ENCODE measurements at places on chromosomes 11 and 22. TPM values are rescaled to one million over a fixed set of nuclear protein-coding genes. Genes with fewer than 3 reads are reported as not detected.

GRCh38 chr11:76770642-76771445, 12.3 kb upstream of the TSKU start:
- DNase-seq = no peak

DNA sequence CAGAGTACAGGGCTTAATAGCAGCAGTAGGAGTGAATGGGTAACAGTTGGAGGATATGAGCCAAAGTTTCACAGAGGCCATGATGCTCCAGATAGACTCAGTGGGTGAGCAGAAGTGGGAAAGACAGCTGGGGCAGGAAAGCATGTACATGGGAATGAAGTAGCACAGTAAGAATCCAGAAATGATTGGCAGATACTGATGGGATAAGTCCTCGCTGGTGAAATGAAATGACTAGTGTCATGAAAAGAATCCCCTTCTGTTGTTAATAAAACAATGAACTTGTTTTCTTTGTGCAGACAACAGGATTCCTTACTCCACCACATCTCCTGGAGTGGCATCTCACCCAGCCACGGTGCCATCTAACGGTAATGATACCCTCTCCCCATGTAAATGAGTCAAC, 17.4 kb upstream of the PANX1 start:
- DNase-seq = no peak

DNA sequence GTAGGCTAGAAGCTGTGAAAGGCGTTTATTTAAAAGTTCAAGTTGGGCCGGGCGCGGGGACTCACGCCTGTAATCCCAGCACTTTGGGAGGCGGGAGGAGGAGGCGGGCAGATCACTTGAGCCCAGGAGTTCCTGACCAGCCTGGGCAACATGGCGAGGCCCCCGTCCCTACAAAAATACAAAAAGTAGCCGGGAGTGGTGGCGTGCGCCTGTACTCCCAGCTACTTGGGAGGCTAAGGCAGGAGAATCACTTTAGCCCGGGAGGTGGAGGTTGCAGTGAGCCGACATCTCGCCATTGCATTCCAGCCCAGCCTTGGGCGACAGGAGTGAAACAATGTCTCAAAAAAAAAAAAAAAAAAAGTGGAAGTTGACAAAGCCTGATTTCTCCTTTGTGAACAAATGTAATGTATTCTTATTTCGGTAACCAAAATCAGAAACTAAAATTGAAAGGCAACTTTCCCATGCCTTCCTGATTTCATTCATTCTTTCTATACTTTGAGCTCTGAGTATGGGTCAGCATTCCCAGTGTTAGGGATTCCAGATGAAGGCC, 825 bp downstream of the PTPMT1 start:
- DNase-seq = no peak

DNA sequence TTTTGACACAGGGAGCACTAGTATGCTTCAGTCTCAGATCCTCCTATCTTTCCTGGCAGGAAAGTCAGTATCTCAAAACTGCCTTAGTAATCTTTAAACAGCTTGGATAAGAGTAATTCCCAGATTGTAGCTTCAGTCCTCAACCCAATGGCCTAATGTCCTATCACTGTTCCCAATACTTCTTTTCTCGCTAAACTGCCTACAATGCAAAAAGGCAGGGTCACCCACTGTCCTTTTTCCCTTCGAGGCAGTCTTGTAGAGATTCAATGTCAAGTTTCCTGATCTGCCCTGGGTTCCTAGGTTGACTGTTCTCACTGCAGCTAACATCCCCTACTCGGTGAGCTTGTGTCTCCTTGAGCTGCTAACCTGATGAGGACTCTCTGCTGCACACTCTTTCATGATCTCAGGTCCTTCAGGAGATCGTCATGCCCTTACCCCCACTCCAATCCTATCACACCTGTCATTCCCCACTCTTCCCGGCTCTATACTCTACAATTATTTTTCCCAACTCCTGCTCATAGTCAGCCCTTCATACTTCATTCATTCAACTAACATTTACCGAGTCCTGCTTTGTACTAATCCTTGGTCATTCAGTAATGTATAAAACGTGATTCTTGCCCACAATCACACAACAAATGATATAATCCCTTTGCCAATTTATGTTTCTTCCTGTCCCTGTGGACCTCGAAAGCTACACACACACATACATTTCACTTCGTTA, 904 bp downstream of the C2CD3 start:
- DNase-seq = no peak

DNA sequence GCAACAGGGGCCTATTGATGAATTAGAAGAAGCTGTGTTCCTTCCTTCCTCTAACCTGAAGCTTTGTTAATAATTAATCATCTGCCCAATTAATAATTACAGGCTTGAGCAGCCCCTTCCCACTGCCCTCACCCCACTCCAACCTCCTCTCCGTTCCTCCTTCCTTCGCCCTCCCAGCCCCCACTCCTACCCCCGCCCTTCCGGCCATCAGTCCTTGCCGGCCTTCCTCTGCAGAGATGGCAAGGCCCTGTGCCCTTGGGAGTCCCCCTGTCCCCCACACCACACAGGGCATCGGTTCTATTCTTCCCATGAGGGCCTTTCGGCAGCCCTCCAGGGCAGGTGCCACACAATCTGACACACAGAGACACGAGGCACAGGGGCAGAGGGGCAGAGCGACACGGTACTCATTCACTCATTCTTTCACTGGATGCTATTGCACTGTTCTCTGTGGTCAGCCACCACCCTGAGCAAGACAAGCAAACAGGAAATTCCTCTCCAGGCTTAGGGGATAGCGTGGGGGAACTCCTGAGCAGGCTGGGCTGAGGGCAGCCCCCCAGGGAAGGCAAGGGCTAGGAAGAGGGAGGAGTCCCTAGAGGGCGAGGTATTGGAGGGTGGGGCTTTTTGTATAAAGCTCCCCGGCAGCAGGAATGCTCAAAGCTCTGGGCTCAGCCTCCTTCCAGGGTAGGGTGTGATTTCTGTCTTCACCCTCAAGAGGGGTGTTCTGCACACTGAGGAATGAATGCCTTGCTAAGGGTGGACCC, 14.7 kb downstream of the MGAT3 start:
- DNase-seq = peak; percentile 52

DNA sequence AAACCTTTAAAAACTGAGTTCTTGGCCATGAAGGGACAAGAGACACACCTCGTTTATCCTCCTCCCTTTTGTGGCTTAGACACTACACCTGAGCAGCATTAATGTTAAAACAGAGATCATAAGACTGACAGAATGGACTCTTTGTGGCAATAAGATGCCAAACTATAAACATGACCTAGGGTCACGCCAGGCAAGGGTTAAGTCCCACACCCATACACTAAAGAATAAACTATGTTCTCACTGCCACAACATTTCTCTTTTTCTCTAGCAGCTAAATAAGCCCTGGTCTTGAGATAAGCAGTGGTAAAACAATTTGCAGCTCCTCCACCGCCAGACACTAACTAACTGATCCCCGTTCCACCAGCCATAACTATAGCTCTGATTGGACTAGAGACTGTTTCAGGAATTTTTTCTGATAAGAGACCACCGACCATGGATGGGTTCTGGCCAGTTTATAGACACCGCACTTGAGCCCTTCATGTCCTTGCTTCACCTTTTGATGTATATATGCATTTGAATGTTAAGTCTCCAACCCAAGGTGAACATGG, 4.9 kb upstream of the SLCO2B1 start:
- no peak for DNase-seq

SMTNL1 gene
- not detected for total RNA-seq

CHST1 gene
- total RNA-seq = 2.5 TPM

Measured in left ventricle myocardium superior (tissue), 1 donor.